Left lobe of liver (tissue), 2 donors: ENCODE measurements at places on chromosomes 3 and 15. TPM values are rescaled to one million over a fixed set of nuclear protein-coding genes. Genes with fewer than 3 reads are reported as not detected.

GRCh38 chr15:96102631-96103030, 227.9 kb upstream of the NR2F2 start:
- DNase-seq: no peak

DNA sequence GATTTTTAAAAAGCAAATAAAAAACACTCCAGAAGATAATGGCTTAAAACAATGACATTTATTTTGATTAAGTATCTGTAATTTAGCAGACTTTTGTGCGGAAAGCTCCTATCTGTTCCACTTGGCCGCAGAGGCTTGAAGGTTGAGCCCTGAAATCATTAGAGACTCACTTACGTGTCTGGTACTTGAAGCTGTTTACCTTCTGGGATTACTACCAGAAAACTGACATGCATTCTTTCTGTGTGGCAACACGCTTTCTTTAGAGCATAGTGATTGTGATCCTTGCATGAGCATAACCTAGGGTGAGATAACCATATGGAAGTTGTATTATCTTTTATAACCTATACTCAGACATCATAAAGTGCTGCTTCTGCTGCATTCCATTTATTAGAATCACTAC, 298.5 kb downstream of the SI start:
- DNase-seq: no peak

DNA sequence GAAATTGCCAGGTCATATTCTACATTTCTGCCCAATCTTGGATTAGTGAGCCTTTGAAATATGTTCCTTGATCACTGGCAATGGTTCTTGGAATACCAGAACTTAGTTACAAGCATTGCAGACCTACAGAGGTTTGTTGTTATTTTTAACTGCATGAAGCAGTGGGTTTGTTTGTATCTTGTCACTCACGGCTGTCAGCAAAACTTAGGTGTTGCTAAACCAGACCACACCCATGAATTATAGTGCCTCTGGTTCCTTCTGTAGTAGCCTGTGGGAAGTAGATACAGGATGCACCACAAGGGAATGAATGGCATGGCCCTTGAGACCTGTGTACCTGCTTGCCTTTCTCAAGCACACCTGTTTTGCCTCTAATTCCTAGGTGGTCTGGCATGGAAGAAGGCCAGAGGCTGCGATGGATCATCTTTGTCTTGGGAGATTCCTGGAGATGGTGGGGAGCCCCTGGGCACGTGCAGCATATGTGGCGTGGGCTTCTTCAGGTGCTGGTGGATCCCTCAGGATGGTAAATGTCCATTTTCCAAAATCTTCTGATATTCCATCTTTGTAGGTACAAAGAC, 138.8 kb downstream of the SNRPN start:
- peak; percentile 23 for DNase-seq

DNA sequence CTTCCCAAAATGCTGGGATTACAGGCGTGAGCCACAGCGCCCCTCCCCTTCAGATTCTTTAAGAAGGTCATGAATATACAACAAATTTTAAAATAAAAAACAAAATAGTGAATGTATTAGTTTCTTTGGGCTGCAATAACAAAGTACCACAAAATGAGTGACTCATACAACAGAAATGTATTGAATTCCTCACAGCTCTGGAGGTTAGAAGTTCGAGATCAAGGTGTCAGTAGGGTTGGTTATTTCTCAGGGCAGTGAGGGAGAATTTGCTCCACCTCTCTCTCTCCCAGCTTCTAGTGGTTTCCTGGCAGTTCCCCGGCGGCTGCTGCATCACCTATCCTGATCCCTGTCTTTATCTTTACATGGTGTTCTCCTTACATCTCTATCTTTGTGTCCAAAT, 804.0 kb downstream of the ROBO1 start:
- DNase-seq: no peak

DNA sequence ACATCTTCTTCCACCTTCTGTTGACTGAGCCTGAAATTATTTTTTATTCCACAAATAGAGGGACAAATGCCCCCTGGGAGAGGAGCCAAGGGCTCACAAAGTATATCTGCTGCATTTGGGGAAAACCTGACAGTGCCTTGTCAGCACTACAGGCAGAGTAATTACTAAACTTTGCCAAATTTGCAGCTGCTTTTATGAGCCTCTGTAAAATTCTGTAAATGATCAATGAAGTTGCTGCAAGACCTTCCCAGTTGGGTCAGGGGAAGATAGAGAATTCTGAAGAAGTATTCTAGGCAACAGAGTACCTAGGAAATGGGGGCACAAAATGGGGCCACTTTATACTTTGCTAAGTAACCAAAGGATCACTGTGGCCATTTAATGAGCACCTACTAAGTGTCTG, 10.5 kb downstream of the GHSR start:
- DNase-seq: no peak

GRCh38 chr3:31875437-31875836, 105.6 kb downstream of the OSBPL10 start:
- no peak for DNase-seq

DNA sequence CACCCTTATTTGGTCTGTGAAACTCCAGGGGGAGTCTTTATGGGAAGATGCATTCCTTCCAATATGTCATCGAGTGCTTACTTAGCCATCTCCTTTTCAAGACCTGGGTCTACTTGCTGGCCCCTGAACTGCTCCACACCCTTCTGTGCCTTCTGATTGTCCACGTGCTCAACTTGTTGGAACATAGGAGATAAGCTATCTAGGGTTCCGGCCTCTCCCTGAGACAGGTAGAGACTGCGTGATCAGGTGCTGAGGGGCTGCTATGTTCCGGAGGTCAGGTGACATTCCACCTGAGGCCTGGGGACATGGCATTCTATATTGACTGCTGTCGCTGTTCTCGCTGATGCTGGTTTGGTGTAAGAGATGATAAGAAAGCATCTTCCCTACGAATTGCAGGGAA, 65.6 kb downstream of the ATP1B3 start:
- DNase-seq: no peak

DNA sequence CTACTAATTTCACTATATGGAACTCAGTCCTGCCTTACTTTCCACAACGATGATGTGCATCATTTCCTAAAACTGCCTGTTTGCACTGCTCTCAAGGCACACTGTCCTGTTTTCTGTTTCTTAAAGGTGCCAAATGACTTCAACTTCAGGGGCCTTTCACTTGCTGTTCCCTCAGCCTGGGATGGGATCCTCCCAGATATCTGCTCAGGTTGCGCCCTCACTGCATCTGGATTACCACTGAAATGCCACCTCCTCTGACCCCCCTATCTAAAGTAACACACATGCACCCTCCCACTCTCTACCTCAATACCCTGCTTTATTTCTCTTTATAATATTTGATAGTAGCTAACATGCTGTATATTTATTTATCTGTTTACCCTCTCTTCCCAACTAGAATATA, 123.8 kb upstream of the CMC1 start:
- no peak for DNase-seq

GRCh38 chr15:77797270-77797669, 164.6 kb upstream of the LINGO1 start:
- no peak for DNase-seq

GRCh38 chr3:172595664-172596393, 72.6 kb upstream of the TNFSF10 start:
- no peak for DNase-seq

DNA sequence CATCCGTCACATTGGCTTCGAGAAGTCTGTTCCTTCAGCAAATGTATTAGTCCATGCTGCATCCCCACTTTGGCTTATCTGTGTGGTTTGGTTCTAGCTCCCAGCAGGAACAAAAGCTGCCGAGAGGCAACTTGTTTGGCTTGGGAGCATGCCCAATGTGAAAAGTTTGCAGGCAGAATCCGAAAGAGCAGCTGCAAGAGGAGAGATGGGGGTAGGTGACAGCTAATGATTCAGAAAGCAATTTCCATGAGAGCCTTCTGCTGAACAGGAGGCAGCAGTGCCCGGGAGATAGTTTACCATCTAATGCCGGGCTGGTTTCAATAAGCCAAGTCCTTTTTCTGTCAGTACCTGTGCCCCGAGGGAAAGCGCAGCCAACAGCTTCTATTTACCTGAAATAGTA, 60.2 kb downstream of the GRM7 start:
- DNase-seq: peak; percentile 79

DNA sequence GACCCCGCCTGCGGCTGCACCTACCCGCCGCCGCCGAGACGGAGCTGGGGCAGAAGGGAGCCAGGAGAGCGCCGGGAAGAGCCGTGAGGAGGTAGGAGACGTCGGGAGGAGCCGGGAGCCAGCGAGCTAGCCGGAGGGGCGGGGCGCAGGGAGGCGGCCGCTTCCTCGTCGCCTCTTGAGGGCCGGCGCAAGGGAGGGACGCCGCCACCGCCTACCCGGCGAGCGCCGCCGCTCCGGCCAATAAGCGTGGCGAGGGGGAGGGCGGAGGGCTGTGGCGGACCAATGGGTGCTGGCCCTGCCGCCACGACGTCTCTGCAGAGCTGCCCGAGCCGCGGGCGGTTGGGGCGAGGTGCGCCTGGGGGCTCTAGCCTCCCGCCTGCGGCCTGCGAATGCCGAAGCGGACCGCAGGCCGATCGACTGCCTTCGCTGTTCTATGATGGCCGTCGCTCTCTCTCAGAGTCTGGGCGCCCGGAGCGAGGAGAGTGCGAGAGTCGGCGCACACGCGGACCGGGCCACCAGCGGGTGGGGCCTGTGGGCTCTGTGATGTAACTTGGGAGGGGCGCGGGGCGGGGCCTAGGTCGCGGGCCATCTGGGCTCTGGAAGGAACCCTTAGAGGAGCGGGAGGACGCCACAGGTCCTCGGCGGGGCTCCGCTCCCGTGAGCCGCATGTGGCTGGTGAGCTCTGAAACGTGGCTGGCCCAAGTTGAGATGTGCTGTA, 72.7 kb upstream of the MAP4 start:
- peak; percentile 97 for DNase-seq

- DNase-seq: no peak
Measured at GRCh38 chr3:27085829-27086730, 283.1 kb downstream of the NEK10 start.

GRCh38 chr3:160287666-160288065, 62.4 kb downstream of the C3orf80 start:
- DNase-seq: no peak

DNA sequence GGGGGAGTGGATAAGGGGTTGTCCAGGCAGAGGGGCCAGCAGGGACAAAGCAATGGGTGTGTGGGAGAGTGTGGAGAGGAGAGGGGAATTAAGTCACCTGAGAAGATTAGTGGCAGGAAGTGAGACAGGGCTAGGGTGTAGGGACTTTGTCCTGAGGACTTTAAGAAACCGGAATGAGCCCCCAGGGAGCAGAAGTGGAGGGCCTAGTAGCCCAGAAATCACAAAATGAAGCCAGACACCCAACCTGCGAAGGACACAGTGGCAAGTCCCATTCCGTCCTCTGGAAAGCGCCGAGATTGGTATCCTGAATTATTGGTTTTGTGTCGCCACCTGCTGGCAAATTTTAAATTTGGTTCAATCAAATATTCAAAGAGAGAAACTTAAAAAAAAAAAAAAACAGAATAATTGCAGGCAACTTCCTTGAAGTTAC, 78.0 kb upstream of the SLC25A36 start:
- peak; percentile 47 for DNase-seq

GRCh38 chr15:40328751-40329150, 5.3 kb downstream of the INAFM2 start:
- no peak for DNase-seq

- no peak for DNase-seq
Measured at GRCh38 chr15:23038726-23039142, 635 bp downstream of the TUBGCP5 start.

DNA sequence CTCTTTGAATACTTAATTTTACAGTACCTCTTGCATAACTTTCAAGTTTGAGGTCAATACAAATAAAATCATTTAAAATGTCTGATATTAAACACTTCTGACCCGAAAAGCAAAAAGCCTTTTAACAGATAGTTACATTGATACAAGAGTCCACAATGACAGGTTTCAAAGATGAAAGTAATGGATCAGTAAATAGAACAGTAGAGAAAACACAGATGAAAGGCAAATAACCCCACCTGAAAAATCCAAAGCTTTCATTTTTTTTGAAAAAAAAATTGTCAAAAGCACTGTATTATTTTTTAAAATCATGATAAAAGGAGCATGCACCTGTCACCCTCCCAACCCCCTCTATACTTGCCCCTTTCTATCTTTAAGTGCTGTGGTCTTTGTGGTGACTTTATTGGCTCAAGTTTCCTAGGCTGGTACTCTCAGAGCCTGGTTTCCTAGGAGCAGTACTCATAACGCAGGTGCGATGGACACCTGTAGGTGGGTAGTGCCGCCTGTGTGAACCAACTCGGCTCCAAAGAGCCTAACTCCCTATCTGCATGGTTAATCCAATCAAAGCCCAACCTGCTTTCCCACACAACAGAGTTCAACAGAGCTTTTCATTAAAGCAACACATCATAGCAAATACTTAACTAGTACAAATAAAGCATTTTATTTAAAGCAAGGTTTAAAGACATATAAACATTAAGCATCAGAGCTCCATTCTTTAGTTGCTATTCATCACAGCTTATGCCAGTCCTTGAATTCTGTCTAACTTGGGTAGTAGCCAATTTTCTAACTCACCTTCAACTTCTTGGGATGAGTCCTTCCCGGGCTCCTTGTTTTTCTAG, 32.2 kb downstream of the LIPC start:
- DNase-seq: no peak

DNA sequence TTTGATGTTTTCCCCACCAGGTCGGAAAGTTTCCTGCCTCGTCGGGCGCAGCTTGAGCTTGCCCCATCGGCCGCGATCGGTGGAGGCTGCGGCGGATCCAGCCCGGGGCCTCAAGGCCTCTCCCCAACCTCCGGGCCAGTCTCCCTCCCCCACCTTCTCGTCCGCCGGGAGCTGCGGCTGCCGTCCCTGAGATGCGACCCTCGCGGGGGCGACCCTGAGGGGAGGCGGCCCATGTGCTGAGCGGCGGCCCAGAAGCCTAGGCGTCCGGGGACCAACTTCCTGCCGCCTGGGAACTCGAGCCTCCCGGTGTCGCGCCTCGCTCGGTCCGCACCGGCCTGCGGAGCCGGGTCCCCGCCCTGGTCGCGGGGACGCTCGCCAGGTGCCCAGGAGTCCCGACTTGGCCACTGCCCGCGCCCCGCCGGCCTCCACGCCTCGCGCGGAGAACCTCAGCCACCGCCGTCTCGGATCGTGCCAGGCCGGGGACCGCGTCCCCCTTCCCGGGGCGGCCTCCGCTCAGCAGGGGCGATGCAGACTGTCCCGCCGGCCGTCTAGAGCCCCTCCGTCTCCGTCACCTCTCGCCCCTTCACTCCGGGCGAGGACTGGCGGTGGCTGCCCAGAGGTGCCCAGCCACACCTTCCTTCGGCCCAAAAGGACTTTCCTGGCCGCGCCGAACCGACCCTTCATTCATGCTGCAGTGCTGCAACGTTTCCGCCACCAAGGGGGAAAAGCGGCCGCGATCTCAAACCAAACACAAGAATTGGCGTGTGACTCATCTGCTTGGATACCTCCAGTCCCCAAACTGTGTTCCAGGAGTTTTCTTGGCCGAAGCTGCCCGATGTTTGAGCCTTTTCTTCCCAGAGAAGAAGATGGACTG, 656 bp downstream of the SLMAP start:
- DNase-seq: peak; percentile 65

SCAMP5 gene
- 0.73 TPM for total RNA-seq

CYP8B1 gene
- 425 TPM for total RNA-seq

TIMP4 gene
- 0.53 TPM for total RNA-seq

NOX5 gene
- 0.13 TPM for total RNA-seq

KIF15 gene
- 0.28 TPM for total RNA-seq

LEKR1 gene
- total RNA-seq: 0.58 TPM

ZBTB47 gene
- total RNA-seq: 5.0 TPM

LMAN1L gene
- not detected for total RNA-seq

CADM2 gene
- 0.08 TPM for total RNA-seq

PPM1L gene
- total RNA-seq: 26.4 TPM

RLBP1 gene
- not detected for total RNA-seq

PRTG gene
- 0.23 TPM for total RNA-seq

STRIT1 gene
- total RNA-seq: not detected

MUC4 gene
- total RNA-seq: 0.08 TPM

SI gene
- not detected for total RNA-seq

SCN11A gene
- 0.15 TPM for total RNA-seq

GRAMD2A gene
- total RNA-seq: not detected

SOX2 gene
- 0.23 TPM for total RNA-seq

SEMA3G gene
- 0.93 TPM for total RNA-seq
